CD8-positive, alpha-beta memory T cell (primary cell): ENCODE measurements at places on chromosomes 6 and 20.

DNA sequence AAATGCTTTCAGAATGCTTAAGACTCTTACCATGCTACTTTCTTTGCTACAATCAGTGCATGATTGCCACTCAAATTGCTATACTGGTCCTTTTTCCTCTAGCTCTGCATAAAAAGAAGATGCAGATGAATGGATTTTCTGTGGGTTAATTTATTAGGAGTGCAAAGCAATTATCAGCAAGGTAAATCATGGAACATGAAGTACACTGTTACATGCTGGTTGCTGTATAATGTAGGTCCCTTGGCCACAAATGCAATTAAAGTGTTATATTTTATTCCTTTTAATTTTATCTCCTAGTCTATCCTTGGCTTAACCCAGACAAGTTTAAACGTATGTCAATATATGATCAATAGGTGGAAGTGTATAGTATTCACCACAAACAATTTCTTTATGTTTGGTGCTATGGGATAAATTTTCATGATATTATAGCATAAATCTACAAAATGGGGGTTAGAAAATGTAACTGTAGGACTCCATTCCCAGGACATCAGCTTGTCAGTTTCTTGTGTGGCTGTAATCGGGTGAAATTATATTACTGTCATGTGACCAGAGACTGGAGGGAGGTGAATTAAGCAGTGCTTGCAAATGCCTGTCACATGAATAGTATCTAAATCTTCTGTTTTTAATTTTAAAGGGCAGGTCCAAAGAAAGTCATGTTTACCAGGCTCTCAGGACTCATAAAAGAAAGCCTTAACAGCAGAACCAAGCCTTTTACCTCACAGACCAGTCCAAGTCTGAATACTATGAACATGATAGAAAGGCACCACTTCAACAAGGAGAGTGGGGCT lies 176.9 kb upstream of the ID4 start:
- no peaks in the 10 kb centered on the region for H3K27me3 ChIP-seq
- DNase-seq = no peak
- no peaks in the 10 kb centered on the region for H3K4me1 ChIP-seq
- H3K36me3 ChIP-seq = no peaks in the 10 kb centered on the region
- no peak overlapping the region for H3K4me3 ChIP-seq
- H3K27ac ChIP-seq = no peak overlapping the region

GRCh38 chr6:113625850-113626249 lies 231.3 kb upstream of the MARCKS start:
- H3K27me3 ChIP-seq = no peaks in the 10 kb centered on the region
- no peak for DNase-seq
- no peaks in the 10 kb centered on the region for H3K36me3 ChIP-seq
- no peak overlapping the region for H3K27ac ChIP-seq
- H3K4me3 ChIP-seq = no peak overlapping the region

DNA sequence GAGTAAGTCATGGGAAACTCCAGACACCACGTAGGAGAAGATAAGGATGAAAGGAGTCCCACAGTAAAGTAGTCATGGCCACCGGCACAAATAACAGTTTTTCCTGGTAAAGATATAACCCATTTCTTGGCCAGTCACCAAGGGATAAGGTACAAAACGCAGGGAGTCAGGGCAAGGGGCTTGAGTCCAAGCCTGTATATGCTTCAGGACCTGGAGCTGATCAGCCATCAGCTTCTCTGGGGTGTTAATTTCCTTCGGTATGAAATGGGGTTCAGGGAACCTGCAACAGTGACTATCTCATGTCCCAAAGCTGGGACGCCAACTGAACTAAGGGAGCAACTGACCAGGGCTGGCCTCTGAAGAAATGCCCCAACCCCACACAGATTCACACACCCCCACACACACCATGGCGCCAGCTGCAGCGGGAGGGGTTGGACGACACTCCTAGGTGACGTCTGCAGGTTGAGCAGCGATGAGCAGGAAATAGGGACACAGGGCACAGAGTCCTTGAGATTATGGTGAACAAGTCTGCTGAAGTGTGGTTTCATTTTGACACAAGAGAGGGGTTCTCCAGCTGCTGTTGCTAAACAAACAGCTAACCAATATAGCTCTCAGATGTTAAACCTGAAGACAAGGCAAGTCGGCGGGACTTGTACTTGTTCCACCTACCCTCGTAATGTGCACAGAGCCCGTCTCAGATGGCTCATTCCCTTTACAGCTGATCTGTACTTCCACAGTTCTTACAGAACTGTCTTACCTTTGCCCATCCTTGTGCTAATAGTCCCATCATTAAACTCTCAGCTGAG lies 7.4 kb upstream of the ADTRP start:
- H3K4me3 ChIP-seq = peak overlapping the region; percentile 43
- no peak overlapping the region for H3K27ac ChIP-seq
- DNase-seq = no peak
- H3K36me3 ChIP-seq = no peaks in the 10 kb centered on the region
- no peaks in the 10 kb centered on the region for H3K4me1 ChIP-seq

- no peak overlapping the region for H3K27ac ChIP-seq
- DNase-seq = no peak
- no peaks in the 10 kb centered on the region for H3K36me3 ChIP-seq
- H3K4me1 ChIP-seq = no peaks in the 10 kb centered on the region
- no peak overlapping the region for H3K4me3 ChIP-seq
Measured at GRCh38 chr6:164749221-164750064, 560.0 kb downstream of the C6orf118 start.

- no peaks in the 10 kb centered on the region for H3K36me3 ChIP-seq
- no peaks in the 10 kb centered on the region for H3K4me1 ChIP-seq
- H3K27me3 ChIP-seq = no peaks in the 10 kb centered on the region
- H3K4me3 ChIP-seq = no peak overlapping the region
Measured at GRCh38 chr6:71533939-71534379, 245.3 kb downstream of the OGFRL1 start.

DNA sequence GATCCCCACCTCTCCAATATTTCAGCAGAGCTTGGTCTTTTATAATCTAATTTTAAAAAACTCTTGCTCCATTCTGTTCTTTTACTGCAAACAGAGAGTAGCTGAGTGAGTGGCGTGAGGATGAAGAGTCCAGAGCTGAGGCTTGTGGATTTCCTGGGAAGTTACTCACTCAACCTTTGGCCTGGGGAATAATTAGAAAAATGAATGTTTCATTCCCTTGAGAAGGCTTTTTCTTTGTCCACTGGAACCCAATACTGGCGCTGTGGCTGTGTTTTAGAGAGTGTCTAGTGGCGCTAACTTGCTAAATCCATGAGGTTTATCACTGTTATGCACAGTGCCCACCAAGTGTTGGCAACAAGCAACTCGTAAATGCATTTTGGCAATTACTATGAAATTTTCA lies 251.5 kb downstream of the HIVEP2 start:
- no peaks in the 10 kb centered on the region for H3K27me3 ChIP-seq
- no peaks in the 10 kb centered on the region for H3K36me3 ChIP-seq
- DNase-seq = no peak

- H3K27ac ChIP-seq = no peak overlapping the region
- DNase-seq = no peak
- no peaks in the 10 kb centered on the region for H3K27me3 ChIP-seq
Measured at GRCh38 chr20:38180781-38181180, 15.7 kb upstream of the TGM2 start.

- no peak overlapping the region for H3K4me3 ChIP-seq
- H3K27me3 ChIP-seq = no peaks in the 10 kb centered on the region
- H3K4me1 ChIP-seq = peaks cover 9% of the 10 kb centered on the region
- H3K36me3 ChIP-seq = no peaks in the 10 kb centered on the region
- DNase-seq = no peak
Measured at GRCh38 chr6:7047128-7047527, 60.6 kb upstream of the RREB1 start.

DNA sequence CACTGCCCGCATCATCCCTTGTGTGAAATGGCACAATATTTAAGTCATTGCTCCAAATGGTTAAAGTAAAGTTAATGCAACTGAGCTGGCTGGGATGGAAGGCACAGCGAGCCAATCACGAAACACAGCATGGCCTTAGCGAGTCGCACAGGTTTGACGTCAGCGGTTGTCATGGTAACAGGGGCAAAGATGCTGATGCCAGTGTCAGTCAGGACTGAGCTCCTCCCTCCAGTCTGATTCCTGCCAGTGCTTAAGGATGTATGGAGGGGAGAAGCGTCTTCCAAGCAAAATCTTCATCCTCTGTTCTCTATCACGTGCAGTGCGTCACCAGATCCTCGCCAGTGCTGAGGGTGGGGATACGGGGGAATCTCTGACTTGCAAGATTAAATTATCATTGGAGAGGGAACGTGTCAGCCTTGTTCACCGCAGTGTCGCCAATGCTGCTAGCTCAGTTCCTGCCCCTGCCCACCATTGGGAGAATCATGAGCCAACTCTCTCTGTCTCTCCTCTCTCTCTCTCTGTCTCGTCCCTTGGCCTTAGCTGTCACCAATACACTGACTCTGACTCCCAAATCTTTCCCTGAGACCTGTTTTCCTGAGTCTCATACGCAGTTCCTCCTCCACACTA lies 24.5 kb downstream of the TSPYL4 start:
- H3K36me3 ChIP-seq = no peaks in the 10 kb centered on the region
- no peaks in the 10 kb centered on the region for H3K4me1 ChIP-seq
- H3K27ac ChIP-seq = no peak overlapping the region
- H3K4me3 ChIP-seq = no peak overlapping the region
- no peak for DNase-seq

GRCh38 chr6:786946-787763 lies 94.2 kb upstream of the EXOC2 start:
- H3K27me3 ChIP-seq = peaks cover 3% of the 10 kb centered on the region
- H3K36me3 ChIP-seq = no peaks in the 10 kb centered on the region
- H3K27ac ChIP-seq = no peak overlapping the region
- no peak for DNase-seq
- no peaks in the 10 kb centered on the region for H3K4me1 ChIP-seq

DNA sequence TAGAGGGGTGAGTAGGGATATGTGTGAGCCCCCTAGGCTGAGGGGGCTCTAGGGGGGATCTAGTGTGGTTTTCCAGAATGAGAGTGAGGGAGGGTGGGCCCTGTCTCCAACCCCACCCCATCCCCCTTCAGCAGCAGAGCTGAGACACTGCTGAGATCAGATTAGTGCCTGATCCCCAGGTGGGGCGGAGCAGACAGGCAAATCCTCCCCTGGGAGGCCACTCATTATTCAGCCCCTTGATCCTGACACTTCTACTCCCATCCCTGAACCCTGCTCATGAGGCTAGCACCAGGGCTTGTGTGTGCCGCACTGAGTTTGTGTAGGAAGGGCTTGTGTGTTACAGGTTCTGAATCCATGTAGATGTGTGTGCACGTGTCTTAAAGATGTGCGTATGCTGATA lies 42.5 kb downstream of the SPDEF start:
- H3K36me3 ChIP-seq = no peaks in the 10 kb centered on the region
- no peaks in the 10 kb centered on the region for H3K4me1 ChIP-seq
- no peaks in the 10 kb centered on the region for H3K27me3 ChIP-seq
- H3K27ac ChIP-seq = no peak overlapping the region
- no peak overlapping the region for H3K4me3 ChIP-seq

- no peaks in the 10 kb centered on the region for H3K27me3 ChIP-seq
- no peak for DNase-seq
- H3K27ac ChIP-seq = no peak overlapping the region
- no peaks in the 10 kb centered on the region for H3K4me1 ChIP-seq
- no peak overlapping the region for H3K4me3 ChIP-seq
Measured at GRCh38 chr6:127205036-127205435, 61.6 kb upstream of the RNF146 start.

DNA sequence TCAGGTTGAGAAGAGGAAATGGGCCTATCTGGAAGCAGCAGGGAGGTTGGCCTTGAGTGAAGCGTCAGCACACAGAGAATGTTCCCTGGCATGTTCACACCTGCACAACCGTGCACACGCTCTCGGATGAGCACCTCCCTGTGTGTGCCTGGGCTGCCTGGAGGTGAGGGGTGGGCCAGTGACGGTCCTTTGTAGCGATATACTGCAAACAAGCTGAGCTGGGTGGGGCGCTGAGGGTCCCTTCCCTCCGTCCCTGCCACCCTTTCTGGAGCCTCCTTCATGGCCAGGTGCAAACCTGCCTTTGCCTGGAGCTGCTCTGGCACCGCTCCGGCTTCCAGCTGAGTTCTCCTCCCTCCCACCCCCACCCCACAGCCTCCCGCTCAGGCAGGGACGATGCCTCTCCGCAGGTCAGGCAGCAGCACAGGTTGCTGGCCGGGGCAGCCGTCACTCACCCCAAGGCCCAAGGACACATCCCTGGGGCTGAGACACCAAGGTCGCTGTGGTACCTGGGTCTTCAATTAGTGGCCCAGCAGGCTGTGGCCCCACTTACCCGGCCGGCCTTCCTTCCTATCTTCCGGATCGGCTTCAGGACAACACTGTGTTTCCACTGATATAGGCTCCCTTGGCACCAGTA lies 111.6 kb downstream of the ERMARD start:
- peaks cover 16% of the 10 kb centered on the region for H3K4me1 ChIP-seq
- no peaks in the 10 kb centered on the region for H3K27me3 ChIP-seq
- DNase-seq = no peak

GRCh38 chr20:62668441-62669027 lies 26.2 kb downstream of the SLCO4A1 start:
- no peaks in the 10 kb centered on the region for H3K36me3 ChIP-seq
- no peak overlapping the region for H3K4me3 ChIP-seq
- H3K4me1 ChIP-seq = no peaks in the 10 kb centered on the region
- H3K27me3 ChIP-seq = no peaks in the 10 kb centered on the region
- peak; percentile 33 for DNase-seq

GRCh38 chr6:4516206-4516605 lies 260.0 kb upstream of the CDYL start:
- H3K36me3 ChIP-seq = no peaks in the 10 kb centered on the region
- no peaks in the 10 kb centered on the region for H3K4me1 ChIP-seq
- no peak overlapping the region for H3K4me3 ChIP-seq
- H3K27ac ChIP-seq = no peak overlapping the region

DNA sequence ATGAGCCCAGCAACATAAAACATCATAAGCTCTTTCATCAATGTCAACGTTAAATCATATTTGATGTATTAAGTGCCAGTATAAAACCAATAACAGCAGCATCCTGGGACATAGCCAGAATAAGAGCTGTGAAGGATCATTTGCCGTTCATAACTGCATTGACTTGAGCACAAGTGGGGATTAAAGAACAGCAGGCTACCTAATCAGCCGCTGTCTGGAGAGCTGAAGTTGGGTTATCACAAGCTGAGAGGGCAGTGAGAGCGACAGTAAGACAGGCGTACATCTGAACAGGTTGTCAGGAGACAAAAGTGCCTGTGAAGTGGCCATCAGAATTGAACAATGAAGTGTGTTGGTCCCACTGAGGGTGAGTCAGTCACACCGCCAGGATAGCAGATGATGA lies 269.6 kb downstream of the GRIK2 start:
- no peaks in the 10 kb centered on the region for H3K4me1 ChIP-seq
- H3K27ac ChIP-seq = no peak overlapping the region
- H3K36me3 ChIP-seq = no peaks in the 10 kb centered on the region
- H3K27me3 ChIP-seq = no peaks in the 10 kb centered on the region

GRCh38 chr20:4661191-4661590 lies 60.5 kb upstream of the PRND start:
- no peak overlapping the region for H3K4me3 ChIP-seq
- DNase-seq = peak; percentile 37
- peaks cover 4% of the 10 kb centered on the region for H3K27me3 ChIP-seq

- no peaks in the 10 kb centered on the region for H3K36me3 ChIP-seq
- no peak overlapping the region for H3K27ac ChIP-seq
- no peak for DNase-seq
- H3K27me3 ChIP-seq = no peaks in the 10 kb centered on the region
Measured at GRCh38 chr6:119533603-119534279, 184.2 kb upstream of the MAN1A1 start.
